ENCODE measurements at places on chromosomes 5 and 9. TPM values are rescaled to one million over a fixed set of nuclear protein-coding genes. Genes with fewer than 3 reads are reported as not detected.

Gene SPINK13
- total RNA-seq: not detected

Gene ZFP37
- total RNA-seq: 3.7 TPM

- DNase-seq: peak; percentile 34
Observed at GRCh38 chr5:14268738-14269137, 125.6 kb downstream of the TRIO start.

- DNase-seq: no peak
Observed at GRCh38 chr5:108529381-108529780, 147.5 kb upstream of the FBXL17 start.

DNA sequence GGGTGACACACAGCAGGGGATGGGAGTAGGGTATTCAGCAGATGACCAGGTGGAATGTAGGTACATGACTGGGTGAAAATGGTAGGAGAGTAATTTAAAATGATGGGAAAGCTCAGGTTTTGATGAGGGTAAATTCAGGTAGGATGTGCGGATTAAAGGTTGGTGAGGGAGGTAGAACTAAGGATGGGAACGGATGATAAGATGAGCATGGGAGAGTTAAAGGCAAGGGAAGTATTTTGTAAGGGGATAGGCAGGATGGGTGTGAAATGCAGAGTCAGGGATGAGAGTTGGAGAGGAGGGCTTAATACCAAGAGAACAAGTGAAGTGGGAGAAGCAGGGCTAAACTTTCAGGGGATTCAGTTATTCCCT is 1.5 kb downstream of the TLN1 start:
- no peak for DNase-seq

DNA sequence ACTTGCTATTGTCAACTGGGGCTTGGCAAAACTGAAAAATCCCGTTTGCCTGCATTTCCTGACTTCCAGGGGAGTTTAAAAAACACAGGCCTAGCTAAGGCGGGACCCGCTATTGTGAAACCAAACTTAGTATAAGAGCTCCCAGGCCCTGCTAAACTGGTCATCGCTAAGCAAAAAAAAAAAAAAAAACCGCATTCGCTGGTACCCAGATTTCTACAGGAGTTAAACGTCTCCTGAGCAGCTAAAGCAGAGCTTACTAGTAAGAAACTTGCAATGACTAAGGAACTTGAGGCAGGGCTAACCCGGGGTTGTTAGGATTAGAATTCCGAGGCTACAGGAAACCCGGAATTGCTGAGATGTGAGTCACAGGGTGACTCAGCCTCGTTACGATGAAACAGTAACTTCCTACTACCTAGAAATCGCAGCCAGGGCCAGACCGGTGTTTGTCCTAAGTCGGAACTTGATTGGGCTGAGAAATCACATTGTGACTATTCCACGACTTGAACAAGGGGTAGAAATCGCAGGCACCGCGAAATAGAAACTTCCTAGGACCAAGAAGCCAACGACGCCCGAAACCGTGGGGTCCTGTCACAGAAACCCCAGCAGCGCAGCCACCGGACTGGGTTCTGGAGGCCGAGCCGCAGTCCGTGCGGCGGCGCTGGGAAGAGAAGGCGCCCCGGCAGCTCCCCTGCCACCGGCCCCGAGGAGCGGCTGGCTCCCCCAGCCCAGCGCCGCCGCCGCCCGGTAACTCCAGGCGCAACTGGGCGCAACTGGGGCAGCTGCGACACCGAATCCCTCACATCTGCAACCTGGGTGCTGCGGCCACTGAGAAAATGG is 89.4 kb downstream of the ANXA2R start:
- peak; percentile 96 for DNase-seq

DNA sequence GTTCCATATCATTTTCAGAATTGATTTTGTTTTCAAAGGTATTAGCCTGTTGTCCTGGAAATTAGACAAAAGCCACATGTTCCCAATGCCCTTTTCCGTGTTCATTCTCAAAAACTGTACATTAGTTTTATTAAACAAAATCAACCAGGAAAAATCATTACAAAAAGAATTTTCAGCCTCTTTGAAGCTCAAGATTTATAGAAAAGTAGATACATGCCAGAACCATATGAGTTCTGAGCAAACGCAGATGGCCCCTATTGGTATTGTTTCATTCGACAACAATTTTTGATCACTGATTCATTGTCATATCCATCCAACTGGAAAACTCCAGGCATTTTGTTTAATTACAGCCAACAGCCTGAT is 148.5 kb upstream of the GRAMD2B start:
- DNase-seq: no peak

GRCh38 chr5:66326276-66326675 is 182.2 kb downstream of the SREK1 start:
- no peak for DNase-seq

Gene SHOC1
- total RNA-seq: not detected

- no peak for DNase-seq
Observed at GRCh38 chr5:57720656-57721055, 238.0 kb upstream of the ACTBL2 start.

- peak; percentile 64 for DNase-seq
Observed at GRCh38 chr5:36240779-36241630, 720 bp downstream of the NADK2 start.

DNA sequence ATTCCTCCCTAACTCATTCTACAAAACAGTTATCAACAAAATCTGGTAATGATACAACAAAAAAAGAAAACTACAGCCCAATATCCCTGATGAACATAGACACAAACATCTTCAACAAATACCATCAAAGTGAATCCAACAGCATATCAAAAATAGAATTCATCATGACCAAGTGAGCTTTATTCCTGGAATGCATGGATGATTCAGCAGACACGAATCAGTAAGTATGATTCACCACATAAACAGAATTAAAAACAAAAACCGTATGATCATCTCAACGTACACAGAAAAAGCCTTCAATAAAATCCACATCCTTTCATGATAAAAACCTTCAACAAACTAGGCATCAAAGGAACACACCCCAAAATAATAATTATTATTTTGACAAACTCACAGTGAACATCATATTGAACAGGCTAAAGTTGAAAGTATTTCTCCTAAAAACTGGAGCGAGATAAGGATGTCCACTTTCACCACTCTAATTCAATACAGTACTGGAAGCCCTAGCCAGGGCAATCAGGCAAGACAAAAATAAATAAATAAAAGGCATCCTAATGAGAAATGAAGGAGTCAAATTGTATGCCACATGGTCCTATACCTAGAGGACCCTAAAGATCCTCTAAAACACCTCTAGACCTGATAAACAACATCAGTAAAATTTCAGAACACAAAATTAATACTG is 305.1 kb upstream of the RGMB start:
- DNase-seq: peak; percentile 64

Gene LHX6
- 0.69 TPM for total RNA-seq

DNA sequence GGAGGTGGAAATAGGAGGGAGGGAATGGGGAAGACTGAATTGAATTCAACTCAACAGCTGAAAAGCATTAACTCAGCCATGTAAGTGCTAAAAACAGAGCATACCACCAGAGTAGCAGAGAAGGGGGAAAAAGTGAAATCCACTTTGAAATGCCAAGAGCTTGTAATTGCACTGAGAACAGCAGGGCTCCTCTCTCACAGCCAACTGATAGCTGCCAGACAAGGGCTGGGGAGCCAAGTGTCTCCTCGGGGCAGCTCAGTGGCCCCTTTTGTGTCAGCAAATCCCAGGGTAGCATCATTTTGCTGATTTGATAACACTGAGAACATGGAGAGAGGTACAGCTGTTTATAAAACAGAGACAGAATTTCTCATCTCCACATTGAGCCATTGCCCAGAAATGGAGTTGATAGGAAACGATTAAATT is 182.5 kb downstream of the FRMD3 start:
- no peak for DNase-seq

- peak; percentile 43 for DNase-seq
Observed at GRCh38 chr9:16121601-16122286, 568.9 kb downstream of the CCDC171 start.

- no peak for DNase-seq
Observed at GRCh38 chr5:98780390-98780789, 6.9 kb downstream of the RGMB start.

- peak; percentile 94 for DNase-seq
Observed at GRCh38 chr5:72166070-72166979, 59.0 kb downstream of the MAP1B start.

- peak; percentile 3 for DNase-seq
Observed at GRCh38 chr5:39137819-39138451, 63.7 kb upstream of the RICTOR start.

DNA sequence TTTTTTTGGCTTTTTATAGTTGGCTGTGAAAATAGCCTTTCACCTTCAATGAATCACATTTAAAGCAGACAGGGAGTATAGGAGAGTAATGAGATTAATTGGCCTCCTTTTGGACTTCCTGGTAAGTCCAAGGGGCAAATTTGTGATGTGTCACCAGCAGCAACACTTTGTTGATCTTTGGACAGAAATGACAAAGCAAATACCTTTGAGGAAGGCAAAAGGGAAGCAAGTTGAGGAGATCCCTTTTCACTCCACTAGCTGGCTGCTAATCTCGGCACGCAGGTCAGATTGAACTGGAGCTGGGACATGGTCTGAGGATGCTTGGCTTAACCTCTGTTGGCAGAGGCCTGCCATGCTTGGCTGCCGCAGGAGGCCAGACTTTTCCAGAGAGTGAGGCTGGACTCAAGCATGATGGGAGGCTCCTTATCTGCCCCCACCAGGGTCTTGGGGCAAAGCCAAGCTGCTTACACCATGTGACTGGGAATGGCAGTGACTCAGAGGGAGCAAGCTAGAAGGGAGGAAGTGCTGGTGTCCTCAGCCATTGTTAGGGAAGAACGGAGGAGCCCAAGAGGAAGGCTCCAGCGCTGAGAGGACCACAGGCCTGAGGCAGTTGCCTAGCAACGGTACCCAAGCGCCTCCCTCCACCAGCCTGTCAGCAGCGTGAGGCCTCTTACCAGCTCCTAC is 174.5 kb upstream of the MAP1B start:
- DNase-seq: peak; percentile 96

- DNase-seq: no peak
Observed at GRCh38 chr5:16615741-16616535, 859 bp downstream of the RETREG1 start.

Gene DYNC2I2
- total RNA-seq: 194 TPM

- DNase-seq: no peak
Observed at GRCh38 chr9:8736805-8737204, 937.2 kb upstream of the DMAC1 start.

GRCh38 chr9:75975071-75975470 is 84.6 kb downstream of the PCSK5 start:
- no peak for DNase-seq

DNA sequence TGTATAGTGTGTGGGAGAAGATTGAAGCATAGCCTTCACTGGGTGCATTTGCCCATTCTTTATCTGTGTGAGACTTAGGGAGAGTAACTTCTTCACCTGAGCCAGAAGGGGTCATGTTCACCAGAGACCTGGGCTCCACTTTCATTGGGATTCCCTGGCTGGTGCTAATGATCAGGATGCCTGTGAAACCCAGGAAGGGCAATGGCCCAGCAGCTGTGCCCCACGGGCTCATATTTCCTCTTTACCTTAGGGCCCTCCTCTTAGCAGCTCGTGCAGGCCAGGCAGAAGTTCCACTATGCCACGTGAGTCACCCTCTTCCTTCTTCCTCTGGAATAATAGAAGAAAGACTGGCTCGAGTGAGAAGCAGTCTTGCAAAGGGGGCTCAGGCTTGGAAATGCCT is 5.0 kb downstream of the PPARGC1B start:
- peak; percentile 54 for DNase-seq

Gene KCNV2
- not detected for total RNA-seq

DNA sequence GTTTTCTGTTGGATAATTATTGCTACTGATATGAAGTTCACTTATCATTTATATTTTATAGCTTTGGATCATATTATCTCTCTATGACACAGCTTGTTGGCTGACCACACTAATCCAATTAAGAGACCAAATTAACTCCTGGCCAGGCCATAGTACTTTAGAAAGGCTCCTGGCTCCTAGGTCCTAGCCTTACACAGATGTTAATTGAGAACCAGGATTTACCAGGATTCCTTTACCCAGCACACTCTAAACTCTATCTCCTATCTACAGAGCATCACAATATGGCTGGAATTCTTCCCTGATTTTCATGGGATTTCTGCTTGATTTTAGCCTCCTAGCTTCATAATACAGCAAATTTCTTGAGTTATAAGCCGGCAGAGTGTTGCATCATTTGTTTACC is 80.3 kb downstream of the SLCO6A1 start:
- DNase-seq: no peak

Gene PJA2
- 51.0 TPM for total RNA-seq

Gene HABP4
- 13.5 TPM for total RNA-seq

- DNase-seq: no peak
Observed at GRCh38 chr9:105816202-105816744, 121.9 kb downstream of the TMEM38B start.

Gene CTXN3
- not detected for total RNA-seq

DNA sequence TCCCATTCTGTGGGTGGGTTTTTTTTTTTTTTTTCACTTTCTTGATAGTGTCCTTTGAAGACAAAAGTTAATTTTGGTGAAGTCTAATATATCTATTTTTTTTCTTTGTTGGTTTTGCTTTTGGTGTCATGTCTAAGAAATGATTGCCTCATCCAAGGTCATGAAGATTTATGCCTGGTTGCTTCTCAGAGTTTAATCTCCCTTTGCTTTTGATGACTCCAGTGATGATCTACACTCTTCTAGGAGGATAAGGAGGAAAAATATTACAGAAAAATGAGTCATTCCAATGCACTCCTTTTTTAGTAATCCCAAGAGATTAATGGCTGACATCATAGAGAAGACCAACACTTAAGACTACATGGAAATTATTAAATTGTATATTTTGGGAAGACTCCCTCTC is 79.7 kb upstream of the ICE1 start:
- no peak for DNase-seq

DNA sequence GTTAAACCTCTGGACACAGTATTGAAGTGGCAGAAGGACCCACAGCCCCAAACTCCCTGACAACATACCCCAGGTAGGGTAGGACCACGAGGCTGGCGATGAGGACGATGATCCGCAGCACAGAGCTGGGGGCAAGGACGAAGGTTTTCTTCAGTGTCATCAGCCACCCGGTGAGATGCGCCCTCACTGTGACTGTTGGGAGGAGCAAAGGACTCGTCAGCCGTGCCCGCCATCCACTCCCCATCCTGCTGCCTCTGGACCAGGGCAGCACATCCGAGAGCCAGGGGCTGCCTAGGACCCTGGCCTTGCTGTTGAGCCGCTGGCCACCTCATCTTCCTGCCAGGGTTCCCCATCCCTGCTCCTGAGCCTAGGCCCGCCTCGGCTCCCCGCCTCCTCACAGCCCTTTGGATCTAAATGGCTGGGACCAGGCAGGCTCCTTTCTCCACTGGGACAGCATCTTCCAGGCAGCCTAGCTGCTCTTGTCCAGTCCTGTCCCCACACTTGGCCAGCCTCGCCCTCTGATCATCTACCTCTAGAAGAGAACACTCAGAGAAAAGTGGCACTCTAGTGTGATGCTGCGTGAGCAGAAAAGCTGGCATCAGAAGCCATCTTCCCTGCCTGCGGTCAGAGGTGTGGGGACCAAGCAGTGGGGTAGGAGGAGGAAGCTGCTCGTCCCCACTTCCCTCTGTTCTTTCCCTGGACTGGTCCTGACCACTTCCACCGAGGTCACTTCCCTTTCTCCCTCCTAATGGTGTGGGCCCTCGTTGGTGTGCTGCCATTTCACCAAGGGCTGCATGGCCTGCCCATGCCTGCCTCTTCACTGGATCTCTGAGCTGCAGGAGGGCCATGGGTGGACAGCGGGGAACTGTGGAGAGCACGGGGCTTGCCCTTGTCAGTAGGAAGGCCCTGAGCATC is 49.2 kb downstream of the OTULIN start:
- DNase-seq: no peak

GRCh38 chr9:115264313-115264712 is 146.4 kb upstream of the TNC start:
- peak; percentile 29 for DNase-seq

Gene TAS2R1
- not detected for total RNA-seq

All from Daoy (cell line).